ENCODE measurements at places on chromosomes 2 and 18. TPM values are rescaled to one million over a fixed set of nuclear protein-coding genes. Genes with fewer than 3 reads are reported as not detected.

DNA sequence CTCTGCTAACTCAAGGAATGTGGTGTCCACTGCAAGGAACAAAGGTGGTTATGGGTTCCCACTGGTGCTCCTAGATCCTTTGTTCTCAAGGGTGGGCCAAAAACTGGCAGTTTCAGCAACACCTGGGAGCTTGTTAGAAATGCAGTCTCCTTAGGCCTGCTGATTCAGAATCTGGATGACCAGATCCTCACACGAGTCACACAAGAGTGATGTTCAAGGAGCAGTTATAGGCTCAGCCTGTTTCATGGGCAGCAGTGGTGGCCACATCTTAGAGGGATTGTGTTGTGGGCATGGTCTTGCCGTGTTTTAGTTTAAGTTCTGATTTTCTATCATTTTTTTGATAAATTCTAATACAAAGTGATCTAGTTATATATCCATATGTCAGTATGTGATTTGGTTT is 28.7 kb upstream of the MGAT5 start:
- DNase-seq = no peak

DNA sequence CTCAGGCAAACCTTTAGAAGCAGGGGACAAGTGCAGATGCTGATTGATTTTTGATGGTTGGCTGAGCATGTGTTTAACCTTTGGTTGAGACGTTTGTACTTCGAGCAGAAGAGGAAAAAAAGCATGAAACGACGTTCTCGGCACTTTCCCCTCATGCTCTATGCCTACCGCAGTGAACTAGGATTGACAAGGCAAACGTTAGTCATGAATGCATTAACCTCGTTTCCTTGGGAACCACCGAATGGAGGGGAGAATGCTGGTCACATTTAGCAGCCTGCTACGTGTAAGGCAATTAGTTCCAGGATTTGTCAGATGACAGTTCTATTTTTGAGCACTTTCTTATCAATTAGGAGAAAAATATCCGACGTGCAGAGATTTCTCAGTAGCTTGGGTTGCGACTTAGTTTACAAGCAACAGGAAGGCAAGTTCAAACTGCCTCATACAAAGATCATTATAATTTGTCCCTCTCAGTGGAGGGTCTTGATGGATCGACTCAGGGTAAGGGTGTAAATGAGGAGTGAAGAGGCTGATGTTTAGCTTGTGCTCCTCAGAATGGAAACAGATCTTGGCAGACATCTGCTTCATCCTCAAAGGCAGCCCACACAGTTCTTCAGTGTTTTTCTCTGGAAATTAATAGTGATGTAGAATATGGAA is 47.4 kb upstream of the GPR45 start:
- no peak for DNase-seq

DNA sequence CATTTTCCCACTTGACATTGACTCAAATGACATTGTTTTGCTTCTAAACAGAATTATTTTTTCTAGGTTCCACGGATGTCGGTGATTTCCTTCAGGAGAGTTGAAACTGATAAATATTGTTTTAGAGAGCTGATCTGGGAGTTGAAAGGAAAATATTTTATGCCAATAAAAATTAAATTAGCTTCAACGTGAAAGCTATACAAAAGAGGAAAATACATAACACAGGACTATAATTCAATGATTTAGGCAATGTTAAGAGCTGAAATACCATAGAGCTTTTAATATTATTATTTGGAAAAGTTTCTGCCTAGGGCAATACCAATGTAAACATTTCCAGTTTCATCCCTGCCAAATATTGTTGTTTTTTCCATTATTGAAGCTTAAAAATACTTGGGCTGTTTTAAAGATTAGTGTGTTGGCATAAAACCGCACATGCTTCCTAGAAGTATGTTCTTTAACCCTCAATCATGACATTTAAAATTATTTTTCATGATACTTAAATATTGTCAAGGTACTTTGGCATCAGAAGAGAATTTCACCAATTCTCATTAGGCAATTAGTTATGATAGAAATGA is 18.6 kb upstream of the PDE1A start:
- DNase-seq = no peak

DNA sequence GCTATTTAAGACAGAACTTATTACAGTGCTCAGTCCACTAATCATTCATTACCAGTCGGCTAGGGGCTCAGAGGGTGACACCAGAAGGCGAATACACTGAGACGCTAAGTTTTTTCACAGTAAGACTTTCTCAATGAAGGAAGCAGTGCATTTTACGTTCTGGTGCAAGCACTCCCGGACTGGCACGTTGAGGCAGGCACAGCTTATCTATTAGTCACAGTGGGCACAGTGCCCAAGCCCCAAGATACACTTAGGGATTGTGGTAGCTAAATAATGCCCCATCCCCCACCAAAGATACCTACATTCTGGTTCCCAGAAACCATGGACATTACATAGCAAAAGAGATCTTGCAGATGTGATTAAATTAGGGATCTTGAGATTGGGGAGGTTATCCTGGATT is 32.6 kb upstream of the BCL11A start:
- no peak for DNase-seq

- DNase-seq = no peak
Measured at GRCh38 chr18:13220361-13220991, 1.9 kb downstream of the LDLRAD4 start.

MOGAT1 gene
- total RNA-seq = not detected

- DNase-seq = peak; percentile 79
Measured at GRCh38 chr18:79458131-79458838, 62.6 kb downstream of the NFATC1 start.

DNA sequence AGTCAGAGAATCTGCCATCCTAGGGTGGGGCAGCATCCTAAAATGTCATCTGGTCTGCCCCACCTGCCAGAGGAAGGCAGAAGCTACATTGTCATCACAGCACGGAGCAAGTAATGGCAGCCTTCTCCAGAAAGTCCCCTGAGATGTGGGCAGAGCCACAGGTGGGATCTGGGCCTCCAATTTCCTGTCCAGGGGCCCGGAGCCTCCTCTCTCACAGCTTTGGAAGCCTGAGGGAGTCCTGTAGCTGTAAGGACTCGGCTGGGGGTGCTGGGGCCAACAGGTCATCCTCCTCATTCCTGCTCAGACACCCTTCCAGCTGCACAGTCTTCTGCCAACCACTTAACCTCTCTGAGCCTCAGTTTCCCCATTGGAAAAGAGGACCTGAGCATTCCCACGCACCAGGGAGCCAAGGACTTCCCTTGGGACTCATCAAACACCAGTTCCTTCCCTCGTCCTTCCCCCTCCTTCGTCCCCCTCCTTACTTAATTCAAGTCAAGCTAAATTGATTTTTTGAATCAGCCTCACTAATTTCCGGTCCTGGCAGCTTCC is 48.6 kb upstream of the ID2 start:
- DNase-seq = no peak

DNA sequence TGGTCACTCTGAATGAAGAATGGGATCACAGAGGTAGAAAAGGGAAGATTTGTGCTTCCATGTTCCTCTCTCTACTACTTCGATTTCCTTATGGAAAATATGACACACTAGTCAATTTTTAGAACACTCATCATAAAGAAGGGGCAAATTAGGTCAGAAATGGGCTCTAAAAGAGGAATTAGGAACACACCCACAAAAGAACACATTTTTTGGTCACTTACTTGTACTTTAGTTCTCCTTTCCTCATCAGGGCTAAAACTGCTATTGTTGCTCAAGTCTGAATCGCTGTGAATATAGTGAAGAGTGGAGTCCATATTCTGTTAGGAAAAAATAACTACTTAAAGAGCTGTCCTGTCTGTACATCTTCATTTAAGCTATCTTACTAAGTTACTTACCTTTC is 52.6 kb downstream of the PPP4R1 start:
- peak; percentile 31 for DNase-seq

IKZF2 gene
- 0.65 TPM for total RNA-seq

DNA sequence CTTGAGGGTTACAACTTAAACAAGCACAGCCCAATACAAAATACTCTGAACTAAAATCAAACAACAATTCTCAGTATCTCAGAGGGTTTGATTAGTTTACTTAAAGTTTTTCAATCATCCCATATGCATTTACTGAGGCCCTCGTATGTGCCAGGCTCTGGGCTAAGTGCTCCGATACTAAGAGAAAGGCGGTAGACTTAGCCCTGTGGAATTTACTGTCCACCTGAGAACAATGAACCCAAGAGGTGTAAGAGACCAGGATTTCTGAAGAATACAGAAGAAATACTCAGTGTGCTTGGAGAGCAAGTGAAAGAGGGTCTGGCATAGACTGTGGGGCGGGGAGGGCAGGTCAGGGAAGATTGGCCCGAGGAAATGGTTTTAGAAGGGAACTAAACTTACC is 25.1 kb upstream of the SCYGR1 start:
- no peak for DNase-seq

GRCh38 chr2:203451689-203452088 is 83.4 kb downstream of the RAPH1 start:
- no peak for DNase-seq

- no peak for DNase-seq
Measured at GRCh38 chr2:171964308-171964707, 35.4 kb upstream of the METAP1D start.

GRCh38 chr2:75053484-75054112 is 95.2 kb downstream of the POLE4 start:
- peak; percentile 20 for DNase-seq

- DNase-seq = no peak
Measured at GRCh38 chr2:149568138-149568537, 19.4 kb downstream of the MMADHC start.

DNA sequence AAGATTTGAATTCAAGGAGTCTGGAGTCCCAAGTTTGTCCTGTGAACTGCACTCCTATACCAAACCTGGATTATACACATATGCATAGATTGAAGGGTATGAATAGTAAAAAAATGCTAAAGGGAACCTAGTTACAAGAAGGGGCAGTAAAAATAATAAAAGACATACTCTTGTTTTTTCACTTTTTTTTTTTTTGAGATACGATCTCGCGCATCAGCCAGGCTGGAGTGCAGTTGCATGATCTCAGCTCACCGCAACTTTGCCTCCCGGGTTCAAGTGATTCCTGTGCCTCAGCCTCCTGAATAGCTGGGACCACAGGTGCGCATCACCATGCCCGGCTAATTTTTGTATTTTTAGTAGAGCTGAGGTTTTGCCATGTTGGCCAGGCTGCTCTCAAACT is 22.3 kb downstream of the KRTCAP3 start:
- no peak for DNase-seq

- DNase-seq = no peak
Measured at GRCh38 chr2:22185251-22185650, 1061.5 kb downstream of the TDRD15 start.

CHRNG gene
- total RNA-seq = not detected

MARCHF7 gene
- 66.9 TPM for total RNA-seq

DNA sequence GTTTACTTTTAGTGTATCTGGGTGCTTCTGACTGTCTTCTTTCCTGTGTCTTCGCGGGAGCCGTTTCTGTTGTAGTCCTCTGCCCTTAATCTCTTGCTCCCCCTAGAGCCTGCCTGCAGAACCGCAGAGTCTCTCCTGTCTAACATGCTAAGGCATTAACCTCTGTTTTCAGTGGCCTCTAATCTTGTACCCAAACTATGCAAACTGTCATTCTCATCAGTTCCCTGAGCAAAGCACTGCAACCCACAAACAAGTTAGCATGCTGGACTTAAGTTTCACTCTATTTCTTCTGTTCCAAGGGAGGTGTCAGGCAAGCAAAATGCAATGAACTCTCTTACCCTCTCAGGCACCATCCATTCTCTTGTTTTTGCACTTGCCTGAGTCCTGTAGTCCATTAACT is 138.4 kb downstream of the OTX1 start:
- peak; percentile 61 for DNase-seq

TEKT4 gene
- not detected for total RNA-seq
